AG09319 (cell line): ENCODE measurements at places on chromosomes 3 and 15.

GRCh38 chr3:46646700-46647099 lies 34.4 kb downstream of the FAM240A start:
- no peak for DNase-seq

- no peak for DNase-seq
Observed at GRCh38 chr3:156492801-156493261, 62.1 kb downstream of the SSR3 start.

DNA sequence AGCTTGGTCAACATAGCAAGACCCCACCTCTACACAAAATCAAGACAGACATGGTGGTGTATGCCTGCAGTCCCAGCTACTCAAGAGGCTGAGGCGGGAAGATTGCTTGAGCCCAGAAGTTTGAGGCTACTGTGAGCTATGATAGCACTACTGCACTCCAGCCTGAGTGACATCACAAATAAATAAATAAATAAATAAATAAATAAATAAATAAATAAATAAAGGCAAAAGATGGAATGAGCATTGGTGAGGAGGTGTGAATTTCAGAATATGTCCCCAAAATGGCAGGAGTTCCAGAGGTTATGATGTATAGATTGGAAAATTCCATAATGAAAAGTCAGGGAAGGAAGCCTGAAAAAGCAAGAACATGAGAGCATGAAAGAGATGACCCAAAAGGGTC lies 249.9 kb downstream of the MEX3B start:
- no peak for DNase-seq

- DNase-seq = no peak
Observed at GRCh38 chr3:124381575-124382333, 348.5 kb upstream of the UMPS start.

DNA sequence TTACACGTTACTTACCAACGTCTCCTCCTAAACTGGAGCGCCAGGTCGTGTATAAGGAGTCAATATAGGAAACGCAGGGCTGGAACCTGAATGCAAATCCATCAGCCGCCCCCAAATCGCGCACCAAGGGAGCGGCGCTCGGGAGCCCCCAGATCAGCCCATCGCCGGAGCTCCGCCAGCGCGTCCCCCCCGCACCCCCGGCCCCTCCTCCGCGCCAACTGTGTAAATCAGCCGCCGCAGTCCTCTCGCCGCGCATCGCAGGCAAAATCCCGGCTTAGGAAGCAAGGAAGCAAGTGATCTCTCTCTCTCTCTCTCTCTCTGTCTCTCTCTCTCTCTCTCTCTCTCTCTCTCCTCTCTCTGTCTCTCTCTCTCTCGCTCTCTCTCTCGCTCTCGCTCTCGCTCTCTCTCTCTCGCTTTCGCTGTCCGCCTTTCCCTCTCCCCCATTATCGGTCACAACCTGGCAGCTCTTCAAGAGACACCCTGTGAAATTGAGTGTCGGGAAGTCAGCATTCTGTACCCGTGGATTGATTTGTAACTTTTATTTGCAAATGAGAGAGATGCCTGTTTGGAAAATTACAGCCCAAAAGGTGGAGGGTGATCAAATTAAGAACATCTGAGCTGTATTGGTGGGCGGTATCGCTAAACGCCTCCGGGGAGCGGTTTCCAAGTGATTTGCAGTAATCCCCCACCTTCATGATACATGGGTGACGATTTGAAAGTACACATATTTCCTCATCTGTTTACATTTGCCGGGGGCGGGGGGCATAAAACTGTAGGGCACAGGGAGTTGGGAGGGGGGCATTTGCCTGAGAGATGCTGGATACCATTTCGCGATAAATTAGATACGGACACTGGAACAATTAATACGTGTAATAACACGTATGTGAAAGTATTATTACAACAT lies 645 bp upstream of the SLITRK3 start:
- DNase-seq = no peak

- DNase-seq = no peak
Observed at GRCh38 chr15:36951731-36952247, 148.6 kb downstream of the MEIS2 start.

DNA sequence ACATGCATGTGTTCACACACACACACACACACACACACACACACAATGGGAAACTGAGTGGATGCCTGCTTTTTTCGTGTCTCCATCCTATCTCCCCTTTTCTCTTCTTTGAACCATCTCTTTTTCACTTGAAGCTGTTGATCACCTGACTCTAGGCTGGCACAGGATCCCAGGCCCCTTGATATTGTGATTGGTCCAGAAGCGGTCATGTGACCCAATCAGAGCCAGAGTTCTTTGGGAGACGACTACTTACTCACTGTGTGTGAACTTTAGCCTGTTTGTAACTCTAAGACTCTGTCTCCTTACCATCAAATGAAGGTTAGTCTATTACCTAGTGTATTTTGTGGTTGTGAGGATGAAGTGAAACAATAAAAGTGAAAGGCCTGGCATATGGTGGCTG lies 172.9 kb downstream of the ADAMTS9 start:
- no peak for DNase-seq

- no peak for DNase-seq
Observed at GRCh38 chr3:86702381-86702958, 288.5 kb downstream of the VGLL3 start.

- DNase-seq = no peak
Observed at GRCh38 chr15:101637919-101638318, 14.3 kb downstream of the TM2D3 start.

DNA sequence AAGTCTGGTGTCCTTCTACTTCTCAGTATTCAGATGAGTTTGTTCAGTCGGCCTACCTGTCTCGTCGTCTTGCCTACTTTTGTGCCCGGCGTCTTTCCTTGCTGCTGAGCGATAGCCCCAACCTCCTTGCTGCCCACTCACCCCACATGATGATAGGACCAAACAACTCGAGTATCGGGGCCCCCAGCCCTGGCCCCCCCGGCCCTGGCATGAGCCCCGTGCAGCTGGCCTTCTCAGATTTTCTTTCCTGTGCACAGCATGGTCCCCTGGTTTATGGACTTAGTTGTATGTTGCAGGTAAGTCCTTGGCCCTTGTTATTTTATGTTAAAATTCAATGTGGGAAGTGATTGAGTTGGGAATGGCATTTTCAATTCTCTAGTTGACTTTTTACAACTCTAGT lies 43.2 kb downstream of the GPR171 start:
- DNase-seq = no peak

DNA sequence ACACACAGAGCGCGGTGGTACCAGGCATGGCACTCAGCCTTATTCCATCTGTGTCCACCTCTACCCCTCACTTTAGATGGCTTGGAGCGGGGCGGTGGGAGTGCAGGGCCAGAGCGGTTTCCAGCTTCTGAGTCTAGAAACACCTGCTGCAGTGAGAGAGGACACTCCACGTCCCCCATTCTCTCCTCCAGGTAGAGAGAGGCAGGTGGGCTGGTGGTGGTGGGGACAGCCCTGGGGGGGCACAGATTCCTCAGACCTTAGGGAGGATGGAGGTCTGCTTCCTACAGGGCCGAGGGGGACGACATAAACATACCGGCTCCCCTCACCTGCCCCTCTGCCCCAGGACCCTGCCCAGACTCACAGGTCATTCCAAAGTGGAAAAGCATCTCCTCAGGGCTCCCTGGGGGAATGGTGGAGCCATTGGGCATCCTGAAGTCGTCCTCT lies 40.4 kb downstream of the MUC20 start:
- DNase-seq = no peak

DNA sequence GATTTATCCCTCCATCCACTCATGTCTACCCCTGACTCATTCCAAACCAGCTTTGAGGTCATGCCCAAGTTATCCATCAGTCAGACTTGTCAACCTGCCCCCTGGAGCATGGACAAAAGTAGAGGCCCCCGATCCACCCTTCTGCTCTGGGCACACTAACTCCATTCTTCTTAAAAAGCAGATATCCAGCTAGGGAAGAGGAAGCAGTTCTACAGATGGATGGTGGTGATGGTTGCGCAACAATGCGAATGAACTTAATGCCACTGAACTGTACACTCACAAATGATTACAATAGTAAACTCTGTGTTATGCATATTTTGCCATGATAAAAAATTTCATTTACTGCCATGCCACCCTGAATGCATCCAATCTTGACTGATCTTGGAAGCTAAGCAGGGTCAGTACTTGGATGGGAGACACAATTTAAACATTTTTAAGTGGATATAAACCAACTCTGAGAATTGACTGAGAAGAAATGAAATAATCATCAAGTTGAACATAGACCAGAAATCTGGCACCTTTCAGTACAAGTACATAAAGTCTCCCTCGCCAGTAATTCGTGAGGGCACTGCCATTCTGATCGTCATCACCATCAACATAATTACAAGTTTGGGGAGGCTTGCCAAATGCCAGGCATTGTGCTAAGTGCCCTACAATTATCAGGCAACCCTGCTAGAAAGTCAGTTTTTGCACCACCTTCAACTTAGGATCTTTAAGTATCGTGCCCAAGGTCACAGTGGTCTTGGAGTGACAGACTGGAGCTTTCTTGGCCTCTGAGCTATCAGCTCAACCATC lies 124.8 kb downstream of the ATP10A start:
- DNase-seq = no peak

GRCh38 chr15:25860885-25861866 lies 2.0 kb downstream of the ATP10A start:
- DNase-seq = no peak

GRCh38 chr15:67724691-67725375 lies 100.5 kb upstream of the SKOR1 start:
- no peak for DNase-seq

DNA sequence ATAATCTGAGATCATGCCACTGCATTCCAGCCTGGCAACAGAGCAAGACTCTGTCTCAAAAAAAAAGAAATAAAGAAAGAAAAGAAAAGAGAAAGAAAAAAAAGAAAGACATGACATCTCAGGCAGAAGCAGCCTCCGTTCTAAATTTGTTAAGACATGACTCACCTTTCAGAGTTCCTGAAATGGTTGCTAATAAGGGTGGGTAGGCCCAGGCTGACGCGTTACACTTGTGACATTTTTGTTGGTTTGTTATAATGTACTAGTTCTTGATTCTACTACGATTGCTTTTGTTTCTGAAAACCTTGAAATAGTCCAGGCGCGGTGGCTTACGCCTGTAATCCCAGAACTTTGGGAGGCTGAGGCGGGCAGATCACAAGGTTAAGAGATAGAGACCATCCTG lies 21.0 kb downstream of the SLC25A20 start:
- no peak for DNase-seq

DNA sequence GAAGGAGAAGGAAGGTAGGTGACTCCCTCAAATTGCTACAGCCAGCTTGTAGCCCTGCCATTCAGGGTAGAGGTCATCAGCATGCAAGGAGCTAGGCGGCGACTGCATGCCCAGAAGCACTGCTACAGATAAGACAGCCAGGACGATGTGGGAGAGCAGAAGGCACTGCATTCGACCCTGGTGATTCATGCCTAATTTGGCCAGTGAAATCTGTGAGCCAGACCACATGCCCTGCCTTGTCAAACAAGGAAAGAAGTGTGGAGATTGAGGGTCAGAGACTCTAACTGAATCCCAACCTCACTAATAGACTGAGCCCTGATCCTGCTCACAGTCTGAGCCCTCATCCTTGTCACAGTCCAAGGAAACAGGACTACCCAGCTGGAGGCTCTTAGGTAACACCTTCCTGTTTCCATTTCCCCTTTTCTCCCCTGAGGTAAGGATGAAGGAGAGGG lies 86.6 kb downstream of the LINGO1 start:
- DNase-seq = peak; percentile 40

- no peak for DNase-seq
Observed at GRCh38 chr3:62143843-62144450, 229.4 kb downstream of the FEZF2 start.

- no peak for DNase-seq
Observed at GRCh38 chr3:177429771-177430170, 232.5 kb upstream of the TBL1XR1 start.

DNA sequence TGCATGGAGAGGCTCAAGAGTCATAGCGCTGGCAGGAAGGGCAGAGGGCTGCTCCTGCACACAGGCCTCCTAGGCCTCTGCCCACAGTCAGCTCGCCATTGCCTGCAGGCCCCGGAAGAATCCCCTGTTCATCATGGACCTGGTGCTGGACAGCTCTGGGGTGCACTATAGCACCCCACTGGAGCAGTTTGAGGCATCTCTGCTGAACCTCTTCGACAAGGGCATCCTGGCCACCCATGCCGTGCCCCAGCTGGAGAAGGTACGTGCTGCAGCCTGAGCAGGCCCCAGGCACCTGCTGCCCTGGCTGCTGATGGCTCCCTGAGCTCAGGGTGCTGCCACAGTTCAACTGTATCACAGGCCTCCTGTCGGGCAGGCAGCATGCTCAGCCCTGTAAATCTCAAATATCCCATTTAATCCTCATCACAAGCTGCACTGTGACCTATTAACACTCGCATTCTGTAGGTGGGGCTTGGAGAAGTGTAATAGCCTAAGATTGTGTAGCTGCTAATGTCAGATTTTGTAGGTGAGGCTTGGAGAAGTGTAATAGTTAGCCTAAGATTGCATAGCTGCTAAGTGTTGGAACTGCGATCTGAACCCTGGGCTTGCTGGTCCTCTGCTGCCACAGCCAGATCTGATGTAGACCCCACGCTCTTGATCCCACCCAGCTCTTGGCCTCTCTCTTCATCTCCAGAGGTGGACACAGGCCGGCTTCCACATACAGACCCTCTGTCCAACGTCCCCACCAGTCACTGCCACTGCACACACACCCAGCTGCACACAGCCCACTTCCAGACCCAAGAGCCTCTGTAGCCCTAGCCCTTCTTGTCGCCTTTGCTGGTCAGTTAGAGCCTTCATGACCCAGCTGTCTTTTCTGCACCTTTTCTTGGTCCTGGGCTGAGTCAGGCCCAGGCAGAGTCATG lies 31.9 kb downstream of the DNAH1 start:
- no peak for DNase-seq
